Spinal cord (tissue), 10 donors: ENCODE measurements at places on chromosomes 5 and 9. TPM values are rescaled to one million over a fixed set of nuclear protein-coding genes. Genes with fewer than 3 reads are reported as not detected.

Gene ANGPTL2
- 50.3 TPM for polyA plus RNA-seq

Gene RORB
- polyA plus RNA-seq = 12.9 TPM

Gene SMIM3
- 6.4 TPM for polyA plus RNA-seq

Gene DPH7
- 47.6 TPM for polyA plus RNA-seq

Gene SLU7
- polyA plus RNA-seq = 39.7 TPM

Gene IL5
- polyA plus RNA-seq = 0.86 TPM

Gene MEIKIN
- 1.1 TPM for polyA plus RNA-seq

Gene TRIM7
- 6.4 TPM for polyA plus RNA-seq
